Thyroid gland (tissue), 4 donors: ENCODE measurements at places on chromosomes 2 and 18.

- H3K4me3 ChIP-seq = no peak overlapping the region
- peak overlapping the region; percentile 31 for H3K27ac ChIP-seq
- peaks cover 12% of the 10 kb centered on the region for H3K4me1 ChIP-seq
- no peaks in the 10 kb centered on the region for H3K36me3 ChIP-seq
- H3K27me3 ChIP-seq = no peaks in the 10 kb centered on the region
These were observed 80.5 kb upstream of the CAVIN2 start for GRCh38 chr2:191927319-191927867.

- H3K27ac ChIP-seq = no peak overlapping the region
- no peaks in the 10 kb centered on the region for H3K4me1 ChIP-seq
- no peak for DNase-seq
- H3K4me3 ChIP-seq = no peak overlapping the region
- H3K36me3 ChIP-seq = no peaks in the 10 kb centered on the region
These were observed 99.5 kb downstream of the SLC4A3 start for GRCh38 chr2:219726916-219727315.

DNA sequence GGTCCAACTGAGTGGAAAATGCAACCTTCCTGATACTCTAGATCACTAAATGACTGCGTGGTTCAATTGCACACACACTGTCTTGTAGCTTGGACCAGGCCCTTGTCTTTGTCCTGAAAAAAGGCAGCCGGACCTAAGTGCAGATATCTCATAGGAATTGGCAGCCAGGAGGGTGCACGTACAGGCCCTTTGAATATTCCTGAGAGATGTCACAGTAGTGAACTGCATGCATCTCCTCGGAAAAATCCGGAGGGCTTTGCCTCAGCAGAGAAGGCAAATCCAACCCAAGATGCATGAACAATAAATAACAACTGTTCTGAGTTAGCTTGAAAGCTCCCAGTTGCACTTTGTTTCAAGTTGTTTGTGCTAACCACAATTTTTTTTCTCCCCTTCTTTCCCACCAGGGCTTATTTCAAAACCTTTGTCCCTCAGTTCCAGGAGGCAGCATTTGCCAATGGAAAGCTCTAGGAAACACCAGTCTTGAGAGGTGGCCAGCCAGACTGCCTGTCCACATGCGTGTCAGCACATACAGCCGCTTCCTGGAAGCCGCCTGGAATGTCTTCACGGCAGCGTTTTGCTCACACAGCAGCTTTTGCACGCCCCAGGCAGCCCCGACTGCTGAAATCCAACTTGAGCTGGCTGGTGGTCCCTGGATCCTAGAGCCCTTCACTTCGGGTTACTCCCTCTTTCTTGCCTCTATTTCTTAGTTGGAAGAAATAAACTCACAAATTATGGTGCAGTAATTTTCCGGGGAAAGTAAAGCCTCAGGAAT is 54.4 kb upstream of the FOSL2 start:
- DNase-seq = peak; percentile 37
- H3K36me3 ChIP-seq = no peaks in the 10 kb centered on the region
- H3K27ac ChIP-seq = no peak overlapping the region
- no peak overlapping the region for H3K4me3 ChIP-seq
- no peaks in the 10 kb centered on the region for H3K27me3 ChIP-seq
- no peaks in the 10 kb centered on the region for H3K4me1 ChIP-seq

DNA sequence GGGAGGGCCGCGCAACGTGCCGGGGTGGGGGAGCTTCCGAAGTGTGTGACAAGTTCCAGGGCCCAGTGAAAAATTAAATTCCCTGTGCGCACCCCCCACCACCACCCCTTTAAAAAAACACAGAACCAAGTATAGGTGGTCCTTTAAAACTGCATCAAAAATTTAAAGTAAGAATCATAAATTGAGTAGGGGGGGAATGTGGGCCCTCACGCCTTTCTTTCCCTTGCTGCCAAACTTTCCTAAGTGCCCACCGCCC is 2.5 kb downstream of the BCL11A start:
- DNase-seq = no peak
- H3K27ac ChIP-seq = no peak overlapping the region
- peaks cover 28% of the 10 kb centered on the region for H3K4me1 ChIP-seq
- H3K36me3 ChIP-seq = no peaks in the 10 kb centered on the region

GRCh38 chr2:7034303-7034702 is 117.1 kb downstream of the RNF144A start:
- H3K27ac ChIP-seq = no peak overlapping the region
- no peaks in the 10 kb centered on the region for H3K27me3 ChIP-seq
- no peaks in the 10 kb centered on the region for H3K36me3 ChIP-seq
- H3K4me1 ChIP-seq = peaks cover 40% of the 10 kb centered on the region

DNA sequence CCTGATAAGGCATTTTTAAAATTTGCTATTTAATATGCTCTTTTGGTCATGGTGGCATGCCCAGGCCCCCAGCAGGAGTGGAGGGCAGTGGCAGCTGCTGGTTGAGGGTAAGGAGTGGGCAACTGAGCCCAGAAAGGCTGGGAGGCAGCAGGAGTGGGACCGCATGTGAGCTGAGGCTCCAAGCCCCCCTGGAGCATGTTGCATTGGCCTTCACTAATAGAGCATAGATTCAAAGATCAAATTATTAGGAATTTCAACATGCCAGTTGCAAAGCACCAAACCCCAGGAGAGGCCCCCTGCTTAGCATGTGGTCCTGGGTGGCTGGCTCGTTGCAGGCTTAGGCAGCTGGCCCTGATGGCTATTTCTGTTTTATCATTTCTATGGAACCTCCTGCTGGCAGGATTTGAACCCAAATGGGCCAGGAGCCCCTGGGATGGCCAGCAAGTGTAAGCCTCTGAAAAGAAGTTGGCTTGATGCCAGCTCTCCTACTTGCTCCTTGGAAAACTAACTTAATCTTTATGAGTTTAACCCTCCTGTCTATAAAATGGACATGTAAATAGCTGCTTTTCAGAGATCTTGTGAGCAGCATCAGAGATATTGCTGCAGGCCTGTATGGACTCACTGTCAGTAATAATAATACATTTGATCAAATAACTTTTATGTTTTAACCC is 42.1 kb upstream of the TMEM131 start:
- no peaks in the 10 kb centered on the region for H3K27me3 ChIP-seq
- H3K36me3 ChIP-seq = no peaks in the 10 kb centered on the region
- H3K4me3 ChIP-seq = no peak overlapping the region
- DNase-seq = no peak

DNA sequence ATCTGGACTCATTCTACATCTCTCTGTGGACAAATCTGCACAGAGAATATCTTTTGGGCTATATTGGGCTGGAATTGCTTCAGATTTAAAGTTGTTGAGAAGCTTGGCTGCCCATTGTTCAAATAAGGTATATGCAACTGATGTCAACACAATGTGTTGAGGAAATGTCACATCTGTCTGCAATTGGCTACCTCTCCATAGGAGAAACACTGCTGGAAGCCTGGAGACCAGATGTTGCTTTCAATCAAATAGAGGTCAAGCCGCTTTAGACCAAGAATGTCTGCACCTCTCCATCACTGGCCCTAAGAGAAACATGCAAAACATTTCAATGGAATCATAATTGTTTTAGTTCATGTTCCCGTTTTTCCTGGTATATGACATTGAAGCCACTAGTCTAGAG is 720.2 kb downstream of the SLC4A3 start:
- H3K27ac ChIP-seq = no peak overlapping the region
- no peaks in the 10 kb centered on the region for H3K27me3 ChIP-seq
- H3K4me1 ChIP-seq = no peaks in the 10 kb centered on the region
- no peak for DNase-seq
- no peak overlapping the region for H3K4me3 ChIP-seq
- no peaks in the 10 kb centered on the region for H3K36me3 ChIP-seq

GRCh38 chr2:86439879-86440630 is 1.1 kb upstream of the KDM3A start:
- no peak overlapping the region for H3K4me3 ChIP-seq
- H3K27ac ChIP-seq = peak overlapping the region; percentile 98
- DNase-seq = no peak
- H3K27me3 ChIP-seq = no peaks in the 10 kb centered on the region
- H3K4me1 ChIP-seq = peaks cover 20% of the 10 kb centered on the region

- peaks cover 9% of the 10 kb centered on the region for H3K4me1 ChIP-seq
- H3K27me3 ChIP-seq = no peaks in the 10 kb centered on the region
- peak overlapping the region; percentile 3 for H3K27ac ChIP-seq
- no peak for DNase-seq
These were observed 2.2 kb upstream of the GPR148 start for GRCh38 chr2:130726614-130727180.

DNA sequence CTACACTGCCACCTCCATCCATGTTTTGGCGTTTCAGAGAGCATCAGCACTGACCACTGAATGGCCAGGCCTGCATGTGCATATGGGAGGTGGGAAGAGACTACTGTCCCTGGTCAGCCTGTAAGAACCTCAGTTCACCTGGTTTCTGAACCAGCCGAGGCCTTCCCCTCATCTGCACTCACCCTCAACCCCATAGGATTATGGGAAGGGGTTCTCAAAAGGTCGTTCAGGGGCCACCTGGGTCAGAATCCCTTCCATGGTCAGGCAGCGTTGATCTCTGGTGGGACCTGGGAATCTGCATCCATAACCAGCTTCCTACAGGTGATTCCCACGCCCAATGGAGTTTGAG is 36.7 kb downstream of the TET3 start:
- no peaks in the 10 kb centered on the region for H3K27me3 ChIP-seq
- H3K4me3 ChIP-seq = no peak overlapping the region
- no peaks in the 10 kb centered on the region for H3K36me3 ChIP-seq
- H3K27ac ChIP-seq = no peak overlapping the region
- DNase-seq = no peak

DNA sequence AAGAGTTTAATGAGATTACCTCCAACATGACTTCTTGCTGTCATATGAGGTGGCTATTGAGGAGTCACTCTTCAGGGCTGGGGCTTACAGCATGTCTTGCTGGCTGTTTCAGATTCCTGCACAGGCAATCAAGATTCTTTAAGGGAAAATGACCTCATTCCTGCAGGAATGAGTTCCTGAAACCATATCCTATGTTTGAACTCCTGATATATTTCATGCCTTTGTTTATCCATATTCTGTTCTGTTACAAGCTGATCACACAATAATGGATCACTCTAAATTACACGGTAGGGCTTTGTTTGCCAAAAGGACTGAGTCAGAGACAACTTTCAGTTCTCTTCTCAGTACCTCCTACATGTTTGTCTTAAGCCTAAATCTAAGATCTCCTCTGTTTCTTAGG is 879.8 kb upstream of the PIK3C3 start:
- H3K27ac ChIP-seq = no peak overlapping the region
- no peak for DNase-seq
- no peaks in the 10 kb centered on the region for H3K27me3 ChIP-seq
- no peak overlapping the region for H3K4me3 ChIP-seq

GRCh38 chr2:233380995-233381637 is 26.8 kb downstream of the DGKD start:
- peaks cover 9% of the 10 kb centered on the region for H3K4me1 ChIP-seq
- no peak for DNase-seq
- no peaks in the 10 kb centered on the region for H3K36me3 ChIP-seq
- H3K4me3 ChIP-seq = no peak overlapping the region

DNA sequence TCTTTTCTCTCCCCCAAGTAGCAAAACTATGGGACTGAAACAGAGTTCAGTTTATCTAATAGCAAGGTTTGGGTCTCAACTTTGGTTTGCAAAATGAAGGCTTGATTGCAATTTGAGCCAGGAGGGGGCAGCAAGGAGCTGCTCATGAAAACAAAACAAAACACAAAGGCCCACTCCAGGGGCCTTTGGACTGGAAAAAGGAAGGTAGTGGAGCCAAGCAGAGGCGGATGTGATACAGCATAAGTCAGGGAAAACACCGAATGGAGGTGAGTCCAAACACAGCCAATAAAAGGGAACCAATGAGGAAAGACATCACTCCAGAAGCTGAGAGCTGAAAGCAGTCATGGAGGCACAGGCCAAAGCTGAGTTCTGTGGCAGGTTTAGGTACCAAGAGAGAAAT is 799.7 kb upstream of the ACVR2A start:
- no peak overlapping the region for H3K4me3 ChIP-seq
- no peak overlapping the region for H3K27ac ChIP-seq
- peaks cover 7% of the 10 kb centered on the region for H3K4me1 ChIP-seq
- H3K36me3 ChIP-seq = no peaks in the 10 kb centered on the region

- no peak overlapping the region for H3K27ac ChIP-seq
- DNase-seq = no peak
These were observed 44.3 kb downstream of the CACNB4 start for GRCh38 chr2:152054593-152054992.

GRCh38 chr18:2846636-2847316 is at the start of gene EMILIN2:
Gene EMILIN2 (plus strand): TSS chr18:2847006. CDS start chr18:2847189, 183 bp downstream.
- H3K4me1 ChIP-seq = peaks cover 19% of the 10 kb centered on the region
- peak; percentile 44 for DNase-seq
- peak within 1 kb of the TSS; percentile 47 for H3K4me3 ChIP-seq
- no peaks in the 10 kb centered on the region for H3K36me3 ChIP-seq

- H3K27me3 ChIP-seq = no peaks in the 10 kb centered on the region
- no peak for DNase-seq
- H3K27ac ChIP-seq = no peak overlapping the region
- no peaks in the 10 kb centered on the region for H3K36me3 ChIP-seq
These were observed 131.1 kb upstream of the RIOK3 start for GRCh38 chr18:23321996-23322395.
